ENCODE measurements at places on chromosomes 2 and 18.

DNA sequence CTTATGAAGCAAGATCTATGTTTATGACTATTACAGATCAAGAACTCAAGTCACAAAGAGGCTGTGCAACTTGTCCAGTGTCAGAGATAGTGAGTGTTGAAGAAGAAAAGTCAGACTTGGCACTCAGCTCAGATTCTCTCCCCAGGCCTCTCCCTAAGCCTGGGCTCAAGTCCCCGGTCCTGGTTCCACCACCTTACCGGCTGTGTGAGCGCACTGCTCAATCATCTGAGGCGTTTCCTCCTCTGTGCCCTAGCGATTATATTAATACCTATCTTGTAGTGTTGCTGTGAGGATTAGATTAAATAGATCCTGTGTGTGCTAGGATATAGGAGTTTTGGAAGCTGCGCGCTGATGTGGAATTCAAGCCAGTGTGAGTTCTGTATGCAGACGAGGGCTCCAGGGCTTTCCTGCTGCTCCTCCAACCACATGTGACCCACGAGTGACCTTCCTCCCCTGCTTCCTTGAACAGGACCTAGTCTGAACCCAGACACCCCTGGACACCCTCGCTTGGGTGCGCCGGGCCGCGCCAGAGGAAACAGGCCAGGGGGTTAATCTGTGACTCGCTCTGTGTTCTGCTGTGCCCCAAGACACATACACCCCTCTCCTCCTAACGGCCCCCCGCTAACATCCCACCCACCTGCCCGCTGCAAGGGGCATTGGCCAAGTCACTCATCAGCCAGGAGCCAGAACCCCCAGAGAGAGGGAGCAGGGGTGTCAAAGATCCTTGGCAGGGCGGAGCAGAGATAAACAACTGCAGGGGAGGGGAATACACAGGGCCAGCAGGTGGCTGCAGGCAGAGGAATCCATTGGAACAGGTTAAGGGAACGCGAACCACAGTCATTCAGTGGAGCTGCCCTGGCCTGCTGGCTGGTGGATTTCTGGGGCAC lies 38.3 kb downstream of the TNS1 start:
- DNase-seq, result no peak

GRCh38 chr2:29062371-29062770 lies 12.0 kb downstream of the PCARE start:
- no peak for DNase-seq

GRCh38 chr2:23503097-23503496 lies 118.1 kb downstream of the KLHL29 start:
- DNase-seq, result no peak

- DNase-seq, result no peak
Measured at GRCh38 chr2:137155356-137156104, 390.2 kb downstream of the THSD7B start.

- DNase-seq, result no peak
Measured at GRCh38 chr18:74476140-74476539, 19.0 kb upstream of the DIPK1C start.

DNA sequence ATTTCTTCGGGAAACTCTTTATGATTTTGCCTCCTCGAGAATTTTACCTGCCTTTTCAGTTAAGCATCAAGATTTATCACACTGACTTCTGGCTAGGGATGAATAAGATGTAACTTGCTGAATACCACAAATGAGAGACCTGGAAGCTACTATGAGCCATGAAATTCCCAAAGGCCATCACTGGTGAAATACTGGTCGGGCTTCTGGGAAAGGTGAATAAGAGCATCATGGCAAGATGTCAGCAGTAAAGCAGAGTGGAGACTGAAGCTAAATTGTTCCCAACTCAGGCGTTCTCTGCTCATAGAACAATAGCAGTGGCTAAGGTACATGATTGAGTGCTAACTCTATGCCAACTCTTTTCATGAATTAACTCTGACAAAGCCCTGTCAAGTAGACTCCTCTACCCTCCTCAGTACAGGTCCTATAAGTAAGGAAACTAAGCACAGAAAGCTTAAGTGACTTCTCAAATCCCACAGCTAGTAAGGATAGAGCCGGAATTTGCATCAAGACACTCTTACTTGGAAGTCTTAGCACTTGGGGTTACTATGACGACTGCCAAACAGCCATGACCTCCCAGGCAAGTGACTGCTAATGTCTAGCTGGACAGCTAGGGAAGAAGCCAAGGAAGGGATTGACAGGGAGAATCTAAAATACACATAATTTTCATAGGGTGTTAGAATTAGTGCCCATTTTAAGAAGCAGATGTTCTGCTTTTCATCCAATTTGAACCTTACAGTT lies 22.7 kb upstream of the DSC3 start:
- no peak for DNase-seq

- DNase-seq, result no peak
Measured at GRCh38 chr2:219661955-219662395, 34.5 kb downstream of the SLC4A3 start.

- DNase-seq, result no peak
Measured at GRCh38 chr2:26088038-26088643, 54.3 kb downstream of the RAB10 start.

GRCh38 chr2:48586433-48586832 lies 31.2 kb upstream of the GTF2A1L start:
- DNase-seq, result no peak

DNA sequence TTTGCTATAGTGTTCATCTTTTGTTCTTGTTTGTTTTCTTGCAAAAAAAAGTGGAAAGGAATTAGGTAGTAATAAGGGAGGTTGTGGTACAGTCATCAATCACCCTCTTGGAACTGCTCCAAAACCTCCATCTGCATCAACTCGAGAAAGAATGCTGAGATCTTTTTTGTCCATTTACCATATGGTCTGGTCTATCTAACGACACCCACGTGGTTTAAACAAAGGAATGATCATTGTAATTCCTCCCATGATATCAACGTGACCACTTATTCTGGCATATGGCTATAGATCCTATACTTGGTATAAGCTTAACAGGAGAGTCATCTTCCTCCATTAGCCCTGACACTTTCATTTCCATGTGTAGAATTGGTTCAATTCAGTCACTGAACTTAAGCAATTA lies 1025.3 kb upstream of the NXPH2 start:
- no peak for DNase-seq

DNA sequence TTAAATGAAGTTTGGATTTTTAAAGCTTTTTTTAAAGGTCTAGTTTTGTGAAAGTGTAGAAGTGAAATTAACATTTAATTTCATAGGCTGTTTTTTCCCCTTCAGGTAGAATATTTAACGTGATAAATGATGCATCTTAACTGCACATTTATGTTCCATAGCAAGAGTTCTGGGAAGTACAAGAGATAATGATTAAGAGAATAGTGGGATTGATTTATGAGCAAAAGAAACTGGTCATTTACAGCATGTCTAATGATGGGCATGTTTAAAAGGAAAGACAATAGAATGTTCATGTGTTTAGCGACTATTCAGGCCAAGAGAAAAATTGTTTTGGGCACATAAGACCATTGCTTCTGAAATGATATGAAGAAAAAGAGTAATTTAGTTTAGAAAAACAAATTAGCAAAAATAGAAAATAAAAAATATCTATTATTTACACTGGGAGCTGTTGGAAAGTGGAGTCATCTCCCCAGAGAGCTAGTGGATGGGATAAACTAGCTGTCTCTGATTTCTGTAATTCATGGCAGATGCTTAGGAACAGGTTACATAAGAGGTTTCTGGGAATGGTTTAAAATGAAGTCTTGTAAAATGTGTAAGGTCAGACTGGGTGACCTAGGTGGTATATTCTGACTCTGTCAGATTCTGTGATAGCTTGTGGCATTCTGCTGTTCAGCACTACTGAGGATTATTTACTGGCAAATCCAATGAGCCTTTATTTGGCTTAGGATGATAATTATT lies 60.7 kb downstream of the WDR7 start:
- DNase-seq, result no peak

DNA sequence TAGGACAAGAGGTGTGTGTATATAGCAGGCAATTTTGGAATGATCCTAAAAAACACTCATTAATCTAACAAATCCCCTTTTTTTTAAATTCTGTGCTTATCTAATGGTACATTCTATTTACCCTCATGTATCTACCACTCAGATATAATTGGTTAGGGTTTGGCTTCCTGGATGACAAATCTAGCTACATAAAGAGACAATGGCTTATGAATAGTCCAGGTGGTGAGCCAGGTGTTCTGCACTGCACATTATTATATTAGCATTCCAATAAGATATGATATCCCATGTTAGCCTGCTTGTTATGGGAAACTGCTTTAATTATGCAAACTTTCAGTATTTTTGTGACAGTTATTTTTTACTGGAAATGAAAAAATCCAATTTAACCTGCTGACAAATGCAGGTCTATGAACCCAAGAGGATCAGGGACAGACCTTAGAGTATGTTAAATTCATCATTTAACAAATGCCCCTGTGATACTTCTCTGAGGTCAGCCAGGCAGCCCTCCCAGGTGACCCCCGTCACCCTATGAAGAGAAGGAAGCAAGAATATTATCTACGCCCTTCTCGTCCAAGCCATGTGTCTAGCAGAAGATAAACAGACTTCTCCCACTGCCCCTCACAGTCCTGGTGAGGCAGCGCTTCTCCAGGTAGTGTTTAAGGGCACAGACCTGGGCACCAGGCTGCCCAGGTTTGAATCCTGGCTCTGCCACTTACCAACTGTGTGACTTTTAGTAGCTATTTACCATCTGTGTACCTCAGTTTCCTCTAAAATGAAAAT lies 83.0 kb downstream of the ADD2 start:
- DNase-seq, result no peak
